T-cell (primary cell): ENCODE measurements at places on chromosomes 2 and 18.
A peak's percentile ranks its signal among the peaks of the same experiment; 100 is the strongest.

DNA sequence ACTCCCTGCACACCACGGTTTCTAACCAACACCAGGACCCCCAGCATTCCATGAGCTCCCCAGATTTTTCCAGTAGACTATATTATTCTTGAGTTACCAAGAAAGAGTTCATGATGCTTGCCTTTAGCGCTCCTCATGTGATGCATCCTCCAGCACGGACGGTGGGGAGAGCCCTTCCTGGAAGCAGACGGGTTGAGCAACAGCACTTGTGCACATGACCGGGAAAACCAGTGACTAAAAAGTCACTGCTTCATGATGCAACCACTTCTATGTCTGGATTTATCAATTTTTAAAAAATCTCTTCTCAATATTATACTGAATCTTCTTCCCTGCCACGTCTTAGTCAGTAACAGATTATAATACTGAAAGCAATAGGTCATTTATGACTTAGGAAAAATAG, 20.4 kb upstream of the DOK6 start:
- DNase-seq = no peak
- H3K4me1 ChIP-seq = no peaks in the 10 kb centered on the region
- H3K27ac ChIP-seq = no peak overlapping the region
- no peaks in the 10 kb centered on the region for H3K36me3 ChIP-seq
- H3K27me3 ChIP-seq = no peaks in the 10 kb centered on the region

GRCh38 chr2:28318462-28319117, 74.1 kb upstream of the FOSL2 start:
- no peaks in the 10 kb centered on the region for H3K4me1 ChIP-seq
- H3K4me3 ChIP-seq = no peak overlapping the region
- H3K36me3 ChIP-seq = no peaks in the 10 kb centered on the region
- no peaks in the 10 kb centered on the region for H3K27me3 ChIP-seq
- H3K27ac ChIP-seq = no peak overlapping the region
- no peak for DNase-seq

DNA sequence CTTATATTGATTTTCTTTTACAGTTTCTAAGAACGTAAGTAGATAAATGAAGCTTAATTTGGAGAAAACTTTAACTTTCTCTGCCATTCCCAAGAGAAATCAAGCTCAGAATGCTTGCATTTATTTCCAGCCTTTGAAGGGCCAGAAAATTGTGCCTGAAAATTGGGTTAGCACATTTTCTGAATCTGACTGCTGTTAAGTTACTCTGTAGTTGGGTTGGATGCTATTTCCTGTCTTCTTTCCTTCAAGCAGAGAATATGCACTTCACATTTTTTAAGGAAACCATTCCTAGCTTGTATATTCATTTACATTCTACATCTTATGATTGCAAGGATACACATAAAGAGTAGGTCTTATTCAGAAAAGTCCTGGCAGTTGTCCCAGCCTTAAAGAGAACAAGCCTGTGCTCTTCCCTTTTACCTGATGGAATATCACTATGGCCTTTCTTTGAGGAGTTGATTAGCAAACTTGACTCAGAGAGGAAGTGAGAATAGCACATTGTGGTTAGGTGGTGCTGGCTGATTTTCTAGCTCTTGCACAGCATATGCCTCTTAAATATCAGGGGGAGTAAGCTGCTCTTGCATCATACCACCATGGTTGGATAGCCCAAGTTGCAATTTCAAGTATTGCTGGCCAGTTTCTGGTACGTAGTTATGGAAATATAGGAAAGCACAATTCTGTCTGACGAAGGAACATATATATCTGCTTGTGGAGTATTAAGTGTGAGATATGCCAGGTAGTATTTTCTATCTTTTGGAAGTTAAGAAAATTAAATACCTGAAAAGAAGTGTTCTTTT, 133.7 kb downstream of the COMMD1 start:
- DNase-seq = no peak
- no peaks in the 10 kb centered on the region for H3K36me3 ChIP-seq
- H3K27ac ChIP-seq = peak overlapping the region; percentile 28
- H3K4me1 ChIP-seq = peaks cover 15% of the 10 kb centered on the region
- no peak overlapping the region for H3K4me3 ChIP-seq

DNA sequence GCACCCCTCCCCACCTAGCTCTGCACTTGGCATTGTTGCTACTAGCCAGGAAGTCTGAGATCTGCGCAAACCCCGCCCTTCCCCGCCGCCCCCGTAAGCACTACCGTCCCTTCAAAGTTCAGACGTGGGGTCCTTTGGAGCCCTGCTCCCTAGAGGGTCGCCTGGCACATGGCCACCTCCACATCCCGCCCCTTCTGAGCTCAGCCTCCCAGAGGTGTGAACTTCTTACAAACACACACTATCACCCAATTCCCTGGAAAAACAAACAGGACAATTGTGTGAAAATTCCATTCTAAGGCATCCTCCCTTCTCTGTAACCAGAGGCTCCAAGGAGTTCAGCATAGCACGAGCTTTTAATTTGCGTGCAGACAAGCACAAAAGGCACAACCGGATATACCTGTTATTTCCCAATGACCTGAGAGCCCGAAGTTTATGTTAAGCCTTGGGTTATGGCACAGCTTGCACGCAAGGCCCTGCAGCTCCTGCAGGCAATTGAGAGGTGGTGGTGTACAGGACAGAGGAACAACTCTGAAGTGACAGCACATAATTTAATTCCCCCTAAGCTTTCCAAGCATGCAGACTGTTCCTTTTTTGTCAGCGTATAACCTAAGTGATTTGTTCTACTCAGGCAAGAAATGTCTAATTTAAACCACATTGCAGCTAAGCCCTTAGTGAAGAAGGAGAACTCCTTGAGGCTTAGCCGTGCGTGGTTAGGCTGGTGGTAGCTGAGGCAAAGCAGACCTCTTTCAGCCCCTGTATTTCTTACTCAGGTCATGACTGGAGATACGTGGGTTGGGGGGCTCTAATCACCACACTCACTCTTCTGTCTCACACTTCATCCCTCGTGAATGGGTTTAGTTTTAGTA, 20.3 kb upstream of the CYP1B1 start:
- H3K27me3 ChIP-seq = peaks cover 26% of the 10 kb centered on the region
- no peaks in the 10 kb centered on the region for H3K36me3 ChIP-seq

DNA sequence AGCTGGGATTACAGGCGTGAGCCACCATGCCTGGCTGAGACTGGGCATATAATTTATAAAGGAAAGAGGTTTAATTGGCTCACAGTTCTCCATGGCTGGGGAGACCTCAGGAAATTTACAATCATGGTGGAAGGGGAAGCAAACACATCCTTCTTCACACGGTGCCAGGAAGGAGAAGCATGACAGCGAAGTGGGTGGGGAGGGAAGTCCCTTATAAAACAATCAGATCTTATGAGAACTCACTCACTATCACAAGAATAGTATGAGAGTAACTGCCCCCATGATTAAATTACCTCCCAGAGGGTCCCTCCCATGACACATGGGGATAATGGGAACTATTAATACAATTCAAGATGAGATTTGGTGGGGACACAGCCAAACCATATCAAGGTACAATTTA, 7.8 kb upstream of the LCLAT1 start:
- H3K27ac ChIP-seq = no peak overlapping the region
- DNase-seq = no peak
- no peak overlapping the region for H3K4me3 ChIP-seq
- H3K27me3 ChIP-seq = no peaks in the 10 kb centered on the region
- peaks cover 10% of the 10 kb centered on the region for H3K4me1 ChIP-seq

- peaks cover 23% of the 10 kb centered on the region for H3K4me1 ChIP-seq
- H3K4me3 ChIP-seq = peak overlapping the region; percentile 90
- H3K27ac ChIP-seq = no peak overlapping the region
- H3K27me3 ChIP-seq = no peaks in the 10 kb centered on the region
- DNase-seq = no peak
- H3K36me3 ChIP-seq = no peaks in the 10 kb centered on the region
These were observed 1.3 kb upstream of the ADI1 start for GRCh38 chr2:3520591-3520990.

GRCh38 chr18:58166278-58166844, 122.3 kb downstream of the NEDD4L start:
- H3K27ac ChIP-seq = no peak overlapping the region
- no peak for DNase-seq
- H3K4me3 ChIP-seq = no peak overlapping the region
- H3K36me3 ChIP-seq = no peaks in the 10 kb centered on the region
- H3K27me3 ChIP-seq = no peaks in the 10 kb centered on the region
- no peaks in the 10 kb centered on the region for H3K4me1 ChIP-seq

GRCh38 chr2:140986456-140986855, 1144.4 kb downstream of the LRP1B start:
- no peaks in the 10 kb centered on the region for H3K36me3 ChIP-seq
- H3K27ac ChIP-seq = no peak overlapping the region
- no peaks in the 10 kb centered on the region for H3K4me1 ChIP-seq
